Naive thymus-derived CD8-positive, alpha-beta T cell (primary cell): ENCODE measurements at places on chromosomes 1 and 21. TPM values are rescaled to one million over a fixed set of nuclear protein-coding genes. Genes with fewer than 3 reads are reported as not detected.

DNA sequence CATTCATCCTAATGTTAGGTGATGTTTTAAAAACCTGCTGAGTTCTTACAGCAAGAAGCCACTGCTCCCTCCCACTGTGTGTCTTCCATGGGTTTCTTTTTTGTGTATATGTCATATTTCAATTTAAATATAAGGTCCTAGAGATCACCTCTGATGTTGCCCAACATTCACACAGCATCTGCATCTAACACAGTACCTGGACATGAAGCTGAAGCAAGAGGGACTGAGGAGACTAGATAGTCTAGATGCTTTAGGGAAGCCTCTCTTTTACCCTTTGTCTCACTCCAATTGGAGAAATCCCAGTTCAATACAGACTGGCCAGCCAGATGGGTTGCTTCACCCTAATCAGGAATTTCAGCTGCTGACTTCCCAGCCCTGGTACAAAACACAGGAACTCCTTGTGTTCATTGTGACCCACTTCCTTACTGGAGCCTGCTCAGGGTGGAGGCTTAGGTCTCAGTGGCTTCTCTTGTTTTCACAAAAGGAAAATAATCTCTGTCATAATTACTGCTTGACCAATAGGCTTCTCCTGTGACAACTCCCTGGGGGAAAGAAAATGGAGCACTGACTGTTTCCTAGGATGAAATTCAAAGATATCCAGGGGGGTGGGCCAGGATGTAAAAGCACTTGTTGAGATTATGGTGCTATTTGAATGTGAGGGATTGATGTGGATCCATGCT, 17.3 kb downstream of the BTG2 start:
- no peak for DNase-seq

DNA sequence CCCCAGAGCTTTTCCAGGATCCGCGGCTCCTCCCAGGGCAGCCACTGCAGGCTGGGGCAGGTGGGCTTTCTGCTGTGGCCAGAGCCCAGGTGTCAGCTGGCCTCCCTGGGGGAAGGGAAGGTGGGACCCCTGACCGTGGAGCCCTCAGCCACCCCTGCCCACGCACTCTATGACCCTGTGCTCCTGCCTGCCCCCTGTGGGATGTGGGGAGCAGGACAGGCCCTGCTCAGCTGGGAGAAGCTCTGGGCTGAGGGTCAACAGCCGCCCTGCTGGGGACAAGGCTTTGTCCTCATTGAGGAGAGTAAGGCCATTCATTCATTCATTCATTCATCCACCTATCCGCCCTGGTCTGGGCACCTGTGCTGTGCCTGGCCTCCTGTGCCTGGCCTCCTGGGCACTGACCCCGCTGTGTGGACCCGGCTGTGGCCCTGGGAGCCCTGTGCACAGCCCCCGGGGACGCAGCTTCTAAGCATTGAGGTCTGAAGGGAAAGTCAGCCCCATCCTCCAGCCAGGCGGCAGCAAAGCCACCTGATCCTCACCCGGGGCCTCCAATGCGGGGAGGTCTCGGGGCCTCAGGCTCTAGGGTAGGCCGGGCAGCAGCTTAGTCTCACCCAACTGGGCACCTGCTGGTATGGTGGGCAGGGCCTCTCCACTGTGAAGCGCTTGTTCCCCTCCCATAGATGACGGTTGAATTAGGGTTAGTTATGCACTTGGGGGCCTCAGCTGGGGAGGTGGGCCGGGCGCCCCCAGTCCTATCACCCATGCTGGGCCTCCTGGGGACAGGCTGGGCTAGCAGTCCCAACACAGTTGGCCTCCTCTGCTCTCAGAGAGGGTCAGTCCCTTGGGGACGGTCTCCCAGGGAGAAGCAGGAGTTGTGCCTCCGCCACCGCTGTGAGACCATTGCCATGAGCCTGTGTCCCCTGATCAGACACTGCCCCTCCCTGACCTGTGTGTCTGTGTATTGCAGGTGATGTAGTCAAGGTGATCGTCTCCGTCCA, 6.0 kb downstream of the TNFRSF14 start:
- DNase-seq, result no peak

DNA sequence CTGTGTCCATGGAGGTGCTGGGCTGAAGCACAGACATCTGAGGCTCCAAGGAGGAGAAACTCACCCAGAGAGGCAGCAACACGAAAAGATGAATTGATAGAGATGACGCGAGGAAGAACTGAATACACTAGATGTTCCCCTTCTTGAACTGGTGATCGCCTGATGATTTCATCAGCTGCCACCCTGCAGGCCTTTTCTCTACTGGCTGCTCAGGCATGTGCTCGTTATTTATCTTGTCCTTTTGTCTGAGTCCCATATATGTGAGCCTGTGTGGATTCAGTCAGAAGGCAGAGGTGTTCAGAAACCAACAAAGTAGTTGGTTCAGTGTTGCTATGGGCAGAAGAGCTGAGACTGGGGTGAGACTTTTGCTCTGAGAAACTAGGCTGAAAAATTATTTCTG, 104.2 kb downstream of the SPATA46 start:
- DNase-seq, result no peak

LCE2B gene
- not detected for polyA plus RNA-seq

DNA sequence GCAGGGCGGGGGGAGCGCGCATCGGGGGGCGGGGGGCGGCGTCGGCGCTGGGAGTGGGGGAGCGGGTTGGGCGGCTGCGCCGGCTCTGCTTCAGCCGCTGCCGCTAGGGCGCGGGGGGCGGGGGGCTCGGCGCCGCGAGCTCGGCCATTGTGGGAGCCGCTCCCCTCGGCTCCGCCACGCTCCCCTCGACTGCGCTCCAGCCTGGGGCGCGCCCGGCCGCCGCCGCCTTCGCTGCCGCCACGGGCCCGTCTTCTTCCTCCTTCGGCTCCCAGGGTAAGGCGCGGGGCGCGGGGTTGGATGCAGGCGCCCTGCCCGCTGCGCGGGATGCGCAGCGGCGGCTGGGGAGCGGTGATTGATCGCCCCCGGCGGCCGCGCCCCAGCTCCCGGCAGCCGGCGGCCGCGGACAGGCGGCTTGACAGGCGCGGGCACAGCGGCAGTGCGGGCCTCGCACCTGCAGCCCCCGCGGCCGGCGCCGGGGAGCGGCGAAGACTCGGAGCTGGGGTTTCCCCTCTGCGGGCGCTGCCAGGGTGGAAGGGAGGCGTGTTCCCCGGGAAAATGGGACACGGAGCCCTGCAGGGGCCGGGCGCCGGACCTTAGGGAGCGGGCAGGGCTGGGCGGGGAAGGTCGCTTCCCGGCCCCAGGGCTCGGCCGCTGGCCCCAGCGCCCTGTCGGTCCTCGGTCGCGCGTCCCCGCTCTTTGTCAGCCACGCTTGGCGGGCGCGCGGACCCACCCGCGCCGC, 55.3 kb downstream of the NDUFS5 start:
- DNase-seq, result peak; percentile 32

GRCh38 chr1:185463011-185463410, 146.0 kb upstream of the IVNS1ABP start:
- DNase-seq, result no peak

DNA sequence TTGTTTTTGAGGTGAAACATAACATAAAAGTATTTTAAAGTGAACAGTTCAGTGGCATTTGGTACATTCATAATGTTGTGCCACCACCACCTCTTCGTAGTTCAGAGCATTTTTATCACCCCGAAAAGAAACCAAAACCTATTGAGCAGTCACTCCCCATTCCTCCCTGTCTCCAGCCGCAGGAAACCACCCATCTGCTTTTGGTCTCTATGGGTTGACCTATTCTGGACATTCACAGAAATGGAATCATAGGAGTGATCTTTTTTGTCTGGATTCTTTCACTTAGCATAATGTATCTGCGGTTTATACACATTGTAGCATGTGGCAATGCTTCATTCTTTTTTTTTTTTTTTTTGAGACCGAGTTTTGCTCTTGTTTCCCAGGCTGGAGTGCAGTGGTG, 141.2 kb downstream of the VPS13D start:
- no peak for DNase-seq

DNA sequence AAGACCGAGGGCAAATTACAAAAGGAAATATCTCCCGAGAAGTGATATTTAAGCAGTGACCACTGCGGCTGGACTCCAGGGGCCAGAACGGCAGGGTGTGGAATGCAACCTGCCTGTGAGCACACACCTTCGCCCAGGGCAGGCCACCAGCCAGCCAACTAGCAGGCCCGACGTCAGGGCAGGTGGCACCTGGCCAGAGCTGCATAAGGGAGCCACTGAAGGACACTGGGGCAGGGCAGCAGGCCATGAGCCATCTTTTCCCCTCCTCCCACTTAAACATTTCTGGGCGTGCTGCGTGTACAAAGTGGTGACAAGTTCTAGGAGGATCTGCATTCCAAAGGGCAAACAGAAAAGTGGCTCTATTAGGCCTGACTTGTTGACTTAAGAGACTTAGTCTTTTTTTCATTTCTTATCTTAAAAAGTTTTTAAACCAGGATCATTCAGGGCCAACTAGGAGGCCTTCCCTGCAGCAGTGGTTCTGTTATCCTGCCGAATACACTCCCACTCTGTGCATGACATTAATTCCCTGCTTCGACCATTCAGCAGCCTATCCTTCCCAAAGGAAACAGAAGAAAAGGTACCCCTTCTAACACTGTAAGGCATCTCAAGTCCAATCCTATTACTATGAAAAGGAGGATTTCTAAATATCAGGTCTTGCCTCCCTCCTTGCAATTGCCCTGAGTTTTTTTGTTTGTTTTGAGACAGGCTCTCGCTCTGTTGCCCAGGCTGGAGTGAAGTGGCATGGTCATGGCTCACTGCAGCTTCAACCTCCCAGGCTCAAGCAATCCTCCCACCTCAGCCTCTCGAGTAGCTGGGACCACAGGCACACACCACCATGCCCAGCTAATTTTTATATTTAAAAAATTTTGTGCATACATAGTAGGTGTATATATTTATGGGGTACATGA, 96.3 kb downstream of the BCAR3 start:
- DNase-seq, result no peak

DNA sequence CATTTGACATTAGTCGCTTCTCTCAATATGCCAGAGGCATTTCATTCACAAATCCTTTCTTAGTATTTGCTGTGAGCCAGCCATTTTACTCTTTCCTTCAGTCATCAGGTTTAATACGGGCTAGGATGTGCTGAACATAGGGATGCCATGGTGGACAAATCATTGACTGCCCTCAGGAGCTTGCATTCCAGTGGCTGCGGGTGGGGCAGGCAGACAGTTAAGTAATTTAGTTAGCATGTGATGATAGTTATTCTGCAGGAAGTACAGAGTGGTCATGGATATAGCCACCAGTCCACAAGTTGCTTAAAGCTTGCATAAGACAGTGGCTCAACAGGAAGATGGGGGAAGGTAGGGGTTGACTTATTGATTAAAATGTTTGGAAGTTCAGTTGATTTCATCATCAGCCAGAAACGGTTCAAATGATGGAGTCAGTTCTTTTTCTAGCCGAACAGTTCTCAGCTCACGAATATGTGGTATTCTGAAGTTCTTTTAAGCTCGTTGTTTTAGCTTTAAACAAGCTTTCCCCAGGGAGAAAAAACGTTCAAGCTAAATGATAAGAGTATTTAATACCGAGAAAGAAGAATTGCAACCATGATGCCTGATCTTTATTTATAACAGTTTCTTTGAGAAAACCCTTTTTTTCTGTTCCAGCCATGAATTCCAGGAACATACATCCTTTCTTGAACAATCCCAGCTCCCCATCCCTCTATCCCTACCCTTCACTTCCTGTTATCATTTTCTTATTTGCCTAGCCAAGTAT, 1.4 kb downstream of the SLC22A15 start:
- no peak for DNase-seq

DNA sequence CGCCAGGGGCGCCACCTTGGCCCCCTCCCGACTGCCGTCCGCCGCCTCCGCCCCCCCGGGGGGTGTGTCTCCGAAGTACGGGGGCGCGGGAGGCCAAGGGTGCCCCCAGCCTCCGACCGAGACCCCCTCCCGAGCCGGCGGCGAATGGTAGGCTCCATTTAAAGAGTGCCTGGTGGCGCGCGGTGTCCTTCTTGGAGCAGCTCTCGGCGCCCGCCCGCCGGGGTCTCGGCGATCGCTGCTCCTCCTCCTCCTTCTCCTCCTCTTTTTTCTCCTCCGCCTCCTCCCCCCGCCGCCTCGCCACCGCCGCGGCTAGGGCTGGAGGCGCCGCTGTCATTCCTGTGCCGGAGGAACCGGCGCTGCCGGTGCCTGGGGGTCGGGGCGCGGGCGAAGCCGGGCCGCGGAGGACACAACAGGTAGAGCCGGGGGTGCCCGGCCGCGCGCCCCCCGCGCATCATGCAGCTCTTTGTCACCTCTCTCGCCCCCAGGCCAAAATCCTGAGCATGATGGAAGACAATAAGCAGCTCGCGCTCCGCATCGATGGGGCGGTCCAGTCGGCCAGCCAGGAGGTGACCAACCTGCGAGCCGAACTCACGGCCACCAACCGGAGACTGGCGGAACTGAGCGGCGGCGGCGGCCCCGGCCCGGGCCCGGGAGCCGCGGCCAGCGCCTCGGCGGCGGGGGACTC, at the start of gene KAZN:
TSS of gene KAZN (plus strand) at position 188 of the 685 bp plus-strand sequence.
- no peak for DNase-seq

LCA5L gene
- polyA plus RNA-seq, result not detected

GRCh38 chr1:17909634-17910033, 154.5 kb downstream of the ACTL8 start:
- no peak for DNase-seq

CYP4X1 gene
- not detected for polyA plus RNA-seq

ZNF124 gene
- polyA plus RNA-seq, result 3.7 TPM

GRCh38 chr1:107183011-107183410, 42.2 kb downstream of the NTNG1 start:
- DNase-seq, result no peak

- no peak for DNase-seq
Measured at GRCh38 chr21:38790961-38791360, 14.8 kb upstream of the ETS2 start.

DNA sequence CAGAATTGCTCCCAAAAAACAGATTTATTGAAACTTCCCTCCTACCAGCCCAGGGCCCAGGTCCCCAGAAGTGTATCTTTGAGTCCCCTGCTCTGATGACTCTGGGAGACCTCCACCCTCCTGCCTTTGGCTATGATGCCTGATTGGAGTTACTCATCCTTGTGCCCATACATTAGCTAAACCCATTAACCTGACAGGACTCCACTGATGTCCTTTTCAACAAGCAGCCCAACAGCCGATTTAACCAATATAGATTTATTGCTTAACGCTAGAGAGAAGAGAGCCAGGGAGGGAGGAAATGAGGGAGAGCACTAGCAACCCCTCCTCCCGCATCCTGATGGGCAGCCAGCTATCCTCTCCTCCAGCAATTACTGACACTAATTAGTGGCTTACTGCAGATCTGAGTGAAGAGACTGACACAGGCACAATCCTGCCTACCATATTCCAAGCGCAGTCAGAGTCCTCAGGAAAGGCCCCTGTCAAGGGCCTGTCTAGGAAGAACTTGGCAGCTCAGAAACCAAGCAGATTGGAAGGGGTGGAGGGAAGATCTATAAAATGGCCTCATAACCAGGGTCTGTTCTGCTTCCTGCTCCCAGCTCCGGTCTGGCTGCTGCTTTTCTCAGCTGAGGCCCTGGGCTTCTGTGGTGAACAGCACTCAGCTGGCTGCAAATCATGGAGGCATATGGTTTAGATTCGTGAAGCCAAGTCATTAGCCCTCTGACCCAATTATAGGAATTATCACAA, 484.5 kb upstream of the DAB1 start:
- DNase-seq, result no peak
